BJ (cell line): ENCODE measurements at places on chromosomes 6 and 20. TPM values are rescaled to one million over a fixed set of nuclear protein-coding genes. Genes with fewer than 3 reads are reported as not detected.

The ATAT1 gene
- 5.5 and 6.8 TPM in 2 replicates for polyA plus RNA-seq

GRCh38 chr6:74128536-74128935 lies 432.5 kb downstream of the CD109 start:
- DNase-seq = no peak

DNA sequence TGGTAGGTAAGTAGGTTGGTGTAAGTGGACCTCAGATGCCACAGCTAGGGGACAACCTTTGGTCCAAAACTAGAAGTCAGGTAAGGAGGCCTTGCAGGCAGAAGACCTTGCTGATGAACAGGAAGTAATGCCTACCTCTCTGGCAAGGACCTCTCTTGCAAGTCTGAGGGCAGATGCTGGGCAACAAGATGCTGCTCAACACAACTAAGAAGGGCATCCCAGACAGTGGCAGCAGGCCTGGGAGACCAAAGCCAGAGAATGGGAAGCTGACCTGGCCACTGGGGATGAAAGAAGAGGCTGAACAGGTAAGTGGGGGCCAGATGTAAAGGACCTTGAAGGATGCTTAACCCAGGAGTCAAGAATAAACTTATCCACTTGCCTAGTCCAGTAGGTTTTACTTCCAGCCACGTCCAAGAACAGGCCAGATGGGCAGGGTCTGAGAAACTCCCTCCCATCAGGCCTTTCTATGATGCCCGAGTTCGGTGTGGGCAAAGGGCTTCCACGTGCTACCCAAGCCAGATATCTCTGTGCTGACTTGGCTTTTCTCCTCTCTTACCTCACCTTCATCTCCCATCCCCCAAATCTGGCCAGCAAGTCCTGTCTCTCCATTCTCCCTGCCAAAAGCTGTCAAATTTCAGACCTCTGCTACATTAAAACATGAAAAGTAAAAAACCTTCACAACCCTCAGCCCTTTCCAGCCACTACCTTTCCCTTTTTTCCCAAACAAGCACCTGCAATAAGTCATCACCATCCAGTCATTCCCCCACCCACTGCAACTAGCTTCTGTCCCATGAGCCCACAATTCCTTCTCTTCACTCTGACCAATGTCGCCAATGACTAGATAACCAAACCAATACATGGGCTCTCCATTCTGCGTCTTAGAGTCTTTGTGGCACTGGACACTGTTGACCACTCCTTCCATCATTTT lies 11.5 kb upstream of the PLCG1 start:
- no peak for DNase-seq

The NEURL2 gene
- 2.1 and 4.3 TPM in 2 replicates for polyA plus RNA-seq

- DNase-seq = no peak
Observed at GRCh38 chr6:163380216-163380615, 34.3 kb upstream of the QKI start.

GRCh38 chr20:8020314-8021079 lies 936 bp upstream of the TMX4 start:
- no peak for DNase-seq

The HLA-DQA1 gene
- not detected in 2 replicates for polyA plus RNA-seq

DNA sequence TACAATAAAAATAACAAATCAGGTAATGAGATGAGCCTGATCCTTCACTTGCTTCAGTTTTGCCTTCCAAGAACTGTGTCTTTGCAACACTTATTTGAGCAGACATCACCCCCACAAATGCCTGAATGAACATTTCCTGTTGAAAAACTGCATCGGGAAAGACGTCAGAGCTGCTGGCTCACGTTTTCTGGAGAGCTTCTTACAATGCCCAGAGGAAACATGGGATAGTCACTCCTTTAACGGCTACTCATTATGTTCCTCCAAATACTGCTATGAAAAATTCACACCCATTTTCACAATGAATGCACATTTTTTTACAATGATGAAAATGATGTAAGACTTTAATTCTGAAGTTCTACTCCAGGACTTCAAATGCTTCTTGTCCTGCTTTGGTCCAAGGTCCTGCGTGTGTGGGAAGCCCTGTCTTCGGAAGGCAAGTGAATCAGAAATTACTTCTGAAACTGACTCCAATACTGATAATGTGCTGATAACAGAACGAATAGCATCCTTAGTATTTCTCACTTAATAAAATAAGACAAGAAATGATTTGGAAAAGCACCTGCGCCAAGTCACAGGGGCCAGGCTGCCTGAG lies 238.0 kb downstream of the ANKRD60 start:
- peak; percentile 66 for DNase-seq

The ID4 gene
- polyA plus RNA-seq = 2.2 and 3.1 TPM in 2 replicates

The VGLL2 gene
- not detected in 2 replicates for polyA plus RNA-seq

DNA sequence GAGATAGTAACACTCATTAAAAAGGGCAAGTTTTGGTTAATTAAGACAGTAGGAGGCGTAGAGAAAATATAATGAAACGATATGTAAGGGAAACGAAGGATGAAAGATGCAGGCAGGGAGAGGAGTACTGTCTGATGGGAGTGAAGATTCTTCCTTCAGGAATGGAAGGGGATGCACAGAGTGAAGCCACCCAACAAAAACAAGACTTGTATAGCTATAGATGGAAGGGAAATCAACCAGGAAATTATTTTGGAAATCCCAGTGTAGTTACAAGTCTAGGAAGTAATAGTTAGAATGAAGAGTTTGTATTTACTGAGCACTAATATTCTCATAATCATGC lies 19.7 kb upstream of the HLA-DRB1 start:
- no peak for DNase-seq
